Type B pancreatic cell (in vitro differentiated cells): ENCODE measurements at places on chromosomes 5 and 9.

- no peak for DNase-seq
These were observed 33.8 kb upstream of the PTGS1 start for GRCh38 chr9:122336866-122337555.

DNA sequence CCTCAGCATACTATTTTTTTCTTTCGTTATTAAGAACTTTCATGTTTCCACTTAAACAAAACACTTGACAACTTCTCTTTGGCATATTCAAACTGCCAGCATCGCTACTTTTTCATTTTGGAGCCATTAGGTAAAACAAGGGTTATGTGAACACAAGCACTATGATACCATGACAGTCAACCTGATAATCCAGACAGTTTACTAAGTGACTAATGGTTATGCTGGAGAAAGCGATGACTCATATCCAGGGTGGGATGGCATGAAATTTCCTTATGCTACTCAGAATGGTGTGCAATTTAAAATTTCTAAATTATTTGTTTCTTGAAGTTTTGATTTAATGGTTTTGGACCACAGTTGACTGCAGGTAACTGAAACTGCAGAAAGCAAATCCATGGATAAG, 29.9 kb upstream of the PRSS3 start:
- no peak for DNase-seq

DNA sequence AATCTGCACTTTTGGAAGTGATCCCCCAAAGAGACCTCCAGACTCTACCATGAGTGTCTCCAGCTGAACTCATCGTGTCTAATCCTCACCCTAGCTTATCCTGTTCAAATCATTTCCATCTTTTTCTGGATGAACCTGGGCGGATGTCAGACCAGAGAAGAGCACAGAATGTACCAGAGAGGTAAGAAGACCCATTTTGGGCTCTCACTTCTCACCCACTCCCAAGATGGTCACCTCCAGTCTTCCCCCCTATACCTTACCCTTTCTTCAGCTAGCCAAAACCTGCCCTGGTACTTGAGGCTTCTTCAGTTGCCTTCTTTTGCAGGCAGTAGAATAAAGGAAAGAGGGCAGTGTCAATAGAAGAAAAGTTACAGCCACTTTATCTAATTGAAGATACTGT, 27.9 kb upstream of the ANXA2R start:
- no peak for DNase-seq

DNA sequence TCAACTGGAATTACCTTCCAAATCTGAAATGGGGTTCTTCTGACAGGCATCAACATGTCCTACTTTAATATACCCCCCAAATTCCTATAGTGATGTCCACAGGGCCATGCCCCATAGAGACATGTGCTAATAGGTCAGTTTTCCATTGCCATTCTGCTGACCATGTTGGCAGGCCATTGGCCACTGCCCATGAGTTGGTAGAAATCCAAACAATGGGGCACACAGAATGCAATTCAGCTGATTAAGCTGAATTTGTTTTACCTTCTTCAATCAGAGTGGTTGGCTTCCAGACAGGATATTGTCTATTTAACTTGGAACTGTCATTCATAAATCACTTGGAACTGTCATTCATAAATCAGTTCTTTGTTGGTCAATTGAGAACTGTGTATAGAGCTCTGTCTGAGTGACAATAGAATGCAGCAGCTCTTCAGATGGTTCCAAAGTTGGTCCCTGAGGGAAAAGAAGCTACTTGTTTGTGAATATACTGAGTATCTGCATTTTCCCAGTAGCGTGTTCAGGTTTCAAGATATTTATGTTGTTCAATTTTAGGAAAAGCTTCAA, 336.9 kb downstream of the DRD1 start:
- no peak for DNase-seq

- DNase-seq, result no peak
These were observed 16.7 kb downstream of the SYK start for GRCh38 chr9:90818279-90818678.

GRCh38 chr5:60287174-60287771, 393.7 kb upstream of the PDE4D start:
- DNase-seq, result no peak

- DNase-seq, result no peak
These were observed 18.2 kb downstream of the NR2F1 start for GRCh38 chr5:93601071-93601801.

GRCh38 chr5:173493846-173494245, 122.6 kb downstream of the BOD1 start:
- peak; percentile 37 for DNase-seq

DNA sequence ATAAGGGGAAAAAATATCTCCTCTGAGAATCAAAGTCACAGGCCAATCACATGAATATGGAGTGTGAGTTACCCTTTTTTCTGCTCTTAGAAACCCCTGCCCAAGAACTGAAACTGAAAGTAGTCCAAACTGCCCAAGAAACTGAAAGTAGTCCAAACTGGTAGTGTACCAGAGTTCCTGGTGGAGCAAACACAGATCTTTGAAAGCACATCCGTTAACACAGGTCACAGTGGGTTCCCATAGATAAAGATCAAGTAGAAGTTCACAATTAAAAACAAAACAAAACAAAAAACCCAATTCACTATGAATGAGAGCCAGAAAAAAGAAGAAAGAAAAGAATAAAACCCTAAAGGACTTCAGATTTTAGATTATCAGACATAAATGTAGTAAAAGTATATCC, 332.4 kb upstream of the EFNA5 start:
- DNase-seq, result no peak

- no peak for DNase-seq
These were observed 88.9 kb downstream of the CDK5RAP2 start for GRCh38 chr9:120490888-120491595.

DNA sequence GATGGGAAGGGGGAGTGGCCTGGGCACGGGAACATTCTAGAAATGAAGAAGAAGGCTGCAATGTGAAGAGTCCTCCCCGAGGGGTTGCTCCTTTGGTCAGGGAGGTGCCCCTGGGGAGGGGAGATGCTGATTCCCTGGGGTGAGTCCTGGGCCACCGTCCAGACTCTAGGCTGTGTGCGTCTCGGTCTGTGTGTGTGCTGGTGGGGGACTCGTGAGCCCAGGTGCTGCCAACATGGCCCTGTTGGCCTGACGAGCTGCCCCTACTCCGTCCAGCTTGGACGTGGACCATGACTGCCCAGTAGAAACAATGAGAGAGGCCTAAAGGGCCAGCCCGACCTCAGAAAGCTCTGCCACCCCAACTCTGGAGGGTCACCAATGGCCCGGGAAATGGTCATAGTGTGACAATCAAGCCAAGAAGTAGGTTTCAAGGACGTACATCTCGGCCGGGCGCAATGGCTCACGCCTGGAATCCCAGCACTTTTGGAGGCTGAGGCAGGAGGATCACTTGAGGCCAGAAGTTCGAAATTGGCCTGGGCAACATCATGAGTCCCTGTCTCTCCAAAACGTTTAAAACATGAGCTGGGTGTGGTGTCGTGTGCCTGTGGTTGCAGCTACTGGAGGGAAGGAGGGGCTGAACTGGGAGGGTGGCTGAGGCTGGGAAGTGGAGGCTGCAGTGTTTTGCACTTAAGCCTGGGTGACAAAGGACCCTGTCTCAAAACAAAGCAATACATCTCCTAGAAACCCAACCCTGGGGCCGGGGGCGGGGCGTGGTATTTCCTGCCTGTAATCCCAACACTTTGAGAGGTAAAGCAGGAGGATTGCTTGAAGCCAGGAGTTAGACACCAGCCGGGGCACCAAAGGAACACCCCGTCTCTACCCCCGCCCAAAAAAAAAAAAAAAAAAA, 17.0 kb downstream of the LHX3 start:
- no peak for DNase-seq

GRCh38 chr5:144328980-144329379, 158.3 kb downstream of the KCTD16 start:
- no peak for DNase-seq

DNA sequence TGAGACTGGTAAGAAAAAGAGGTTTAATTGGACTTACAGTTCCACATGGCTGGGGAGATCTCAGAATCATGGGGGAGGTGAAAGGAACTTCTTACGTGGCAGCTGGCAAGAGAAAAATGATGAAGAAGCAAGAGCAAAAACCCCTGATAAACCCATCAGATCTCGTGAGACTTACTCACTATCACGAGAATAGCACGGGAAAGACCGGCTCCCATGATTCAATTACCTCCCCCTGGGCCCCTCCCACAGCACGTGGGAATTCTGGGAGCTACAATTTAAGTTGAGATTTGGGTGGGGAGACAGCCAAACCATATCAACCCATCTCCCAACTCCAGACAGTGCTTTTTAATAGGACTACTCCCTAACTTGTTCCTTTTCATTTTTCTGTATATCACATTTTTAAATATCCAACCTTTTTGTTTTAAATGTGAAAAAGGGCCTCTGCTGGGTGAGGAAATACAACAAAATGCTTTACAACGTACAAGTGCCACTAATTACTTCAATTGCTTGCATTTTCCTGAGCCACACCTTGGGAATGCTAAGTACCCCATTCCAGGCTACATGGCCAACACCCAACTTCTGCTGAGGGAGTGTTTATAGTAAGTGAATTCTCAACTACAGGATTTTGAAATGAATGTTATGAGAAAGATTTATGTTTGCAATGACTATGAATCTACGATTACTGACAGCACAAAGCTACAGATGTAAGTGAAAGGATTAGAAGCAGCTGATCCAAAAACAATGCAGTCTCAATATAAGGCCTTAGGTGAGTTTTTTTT, 294.1 kb upstream of the CD180 start:
- DNase-seq, result no peak

- no peak for DNase-seq
These were observed 1271.3 kb downstream of the EFNA5 start for GRCh38 chr5:106399391-106399790.

GRCh38 chr5:128777052-128777451, 188.2 kb upstream of the SLC27A6 start:
- no peak for DNase-seq

GRCh38 chr5:17882760-17883488, 248.7 kb downstream of the TAF11L14 start:
- no peak for DNase-seq
